ENCODE measurements at places on chromosomes 2 and 18.
A peak's percentile ranks its signal among the peaks of the same experiment; 100 is the strongest.

DNA sequence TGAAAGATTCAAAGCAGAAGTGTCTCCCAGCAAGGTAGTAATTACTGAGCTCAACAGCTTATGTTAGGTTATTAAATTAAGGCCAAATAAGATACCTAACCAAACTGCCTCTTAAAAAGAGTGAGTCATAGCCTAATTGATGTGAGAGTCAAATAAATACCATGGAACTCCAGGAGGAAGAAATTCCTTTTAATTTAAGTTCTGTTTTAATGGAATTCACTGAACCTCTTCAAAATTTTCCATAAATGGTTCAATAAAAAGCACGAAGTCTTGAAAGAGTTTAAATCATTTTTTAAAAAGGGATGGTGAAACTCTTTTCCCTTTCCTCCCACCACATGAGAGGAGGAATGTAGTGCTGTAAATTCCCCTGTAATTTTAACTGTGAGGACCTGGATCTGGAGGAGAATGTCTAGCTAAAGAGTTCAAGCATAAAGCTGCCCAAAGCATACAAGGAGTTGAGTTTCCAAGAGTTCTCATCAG is 180.8 kb upstream of the MMADHC start:
- DNase-seq: no peak

DNA sequence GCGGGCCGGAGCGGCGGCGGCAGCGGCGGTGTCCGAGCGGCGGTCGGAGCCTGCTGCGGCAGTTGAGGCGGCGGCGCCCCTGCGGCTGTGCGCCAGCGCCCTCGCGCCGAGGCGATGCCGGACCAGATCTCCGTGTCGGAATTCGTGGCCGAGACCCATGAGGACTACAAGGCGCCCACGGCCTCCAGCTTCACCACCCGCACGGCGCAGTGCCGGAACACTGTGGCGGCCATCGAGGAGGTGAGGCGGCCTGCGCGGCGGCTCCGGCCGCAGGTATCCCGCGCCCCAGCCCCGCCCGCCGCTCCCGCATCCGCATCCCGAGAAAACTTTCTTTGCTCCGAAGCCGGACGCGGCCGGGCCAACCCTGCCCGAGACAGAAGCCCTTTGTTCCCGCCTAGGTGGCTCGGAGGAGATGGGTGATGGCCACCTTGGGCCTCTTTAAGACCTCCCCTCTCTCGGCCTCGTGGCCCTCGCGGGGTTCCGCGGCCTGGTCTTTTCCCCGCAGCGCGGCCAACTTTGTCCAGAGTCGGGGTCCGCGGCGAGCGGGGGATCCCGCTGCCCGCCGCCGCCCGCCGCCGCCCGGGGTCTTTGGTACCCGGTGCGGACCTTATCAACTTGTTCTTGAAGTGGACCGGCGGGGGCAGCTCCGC is 504 bp downstream of the ASAP2 start:
- no peak for DNase-seq

GRCh38 chr18:34709750-34710441 is at the start of gene DTNA:
TSS of gene DTNA (plus strand) at chr18:34710298. CDS start at chr18:34755977, 45,679 bp downstream.
- no peak for DNase-seq

DNA sequence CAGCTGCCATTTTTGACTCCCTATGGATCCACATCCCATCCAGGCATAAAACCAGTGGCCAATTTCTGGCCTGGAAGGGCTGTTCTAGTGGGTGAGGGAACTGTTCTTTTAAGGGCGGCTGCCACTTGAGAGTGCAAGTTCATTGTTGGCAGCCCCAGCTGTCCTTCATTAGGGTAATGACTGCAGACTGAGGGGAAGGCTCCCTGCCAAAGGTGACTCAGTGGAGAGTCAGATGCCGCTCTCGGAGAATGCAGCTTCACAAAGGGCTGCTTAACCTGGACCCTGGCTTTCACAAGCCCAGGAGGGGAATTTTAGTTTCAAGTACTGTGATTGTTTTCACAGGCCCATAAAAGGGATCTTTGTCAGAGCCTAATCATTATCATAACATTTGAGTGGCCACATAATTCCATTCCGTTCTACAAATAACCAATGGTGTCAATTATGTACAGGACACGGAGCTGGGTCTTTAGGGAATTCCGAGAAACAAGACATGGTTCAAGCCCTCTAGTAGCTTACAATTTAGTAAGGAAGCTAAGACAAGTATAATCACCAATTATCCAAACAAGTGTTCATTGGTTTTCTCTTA is 235.7 kb downstream of the CDCA7 start:
- no peak for DNase-seq

- DNase-seq: no peak
Observed at GRCh38 chr18:2139691-2140090, 431.6 kb downstream of the METTL4 start.

DNA sequence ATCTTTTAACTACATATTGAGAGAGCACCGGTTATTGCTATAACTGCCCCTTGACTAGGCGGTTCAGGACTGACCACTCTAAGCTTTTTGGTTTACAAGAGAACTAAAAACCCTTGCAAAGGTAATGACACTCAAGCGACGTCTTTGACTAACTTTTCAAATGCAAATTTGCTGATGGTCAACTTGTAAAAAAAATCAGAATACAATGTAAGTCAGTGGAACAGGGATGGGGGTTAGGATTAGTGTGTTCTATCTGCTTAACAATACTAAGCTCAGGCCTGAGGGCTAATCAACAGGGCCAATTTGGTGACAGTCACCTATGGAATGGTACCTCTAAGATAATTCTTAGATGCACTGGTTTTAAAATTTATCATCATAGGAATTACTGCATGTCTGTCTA is 57.1 kb downstream of the ZAP70 start:
- DNase-seq: no peak

GRCh38 chr2:218811382-218811781 is 20.2 kb downstream of the PRKAG3 start:
- DNase-seq: no peak

DNA sequence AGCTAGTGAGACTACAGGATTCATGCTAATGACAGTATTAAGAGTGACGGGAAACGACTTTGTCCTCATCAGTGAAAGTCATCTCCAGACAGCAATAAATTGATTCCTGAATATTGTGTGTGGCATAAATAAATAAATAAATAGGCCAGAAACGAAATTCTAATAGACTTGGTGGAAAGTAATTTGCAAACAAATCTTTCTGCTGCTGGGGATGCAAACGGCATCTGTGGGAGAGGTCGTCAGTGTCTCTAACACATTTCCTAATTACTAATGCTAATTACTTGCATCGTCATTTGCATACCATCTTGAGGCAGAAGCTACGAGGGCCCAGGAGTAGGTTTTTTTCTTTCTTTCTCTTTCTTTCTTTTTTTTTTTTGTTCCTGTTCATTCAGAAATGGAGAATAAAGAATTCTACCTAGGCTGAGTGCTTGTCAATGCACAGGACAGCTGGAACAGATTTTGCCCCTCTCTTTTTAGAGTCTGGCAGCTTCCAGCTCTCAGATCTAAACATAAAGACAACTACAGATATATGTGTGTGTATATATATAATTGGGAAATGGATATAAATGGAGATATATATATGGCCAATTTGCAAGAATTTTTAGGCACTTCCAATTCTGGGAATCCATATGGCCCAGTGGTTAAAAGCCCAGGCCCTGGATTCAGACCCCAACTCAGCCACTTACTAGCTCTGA is 75.1 kb downstream of the SPP2 start:
- DNase-seq: no peak

DNA sequence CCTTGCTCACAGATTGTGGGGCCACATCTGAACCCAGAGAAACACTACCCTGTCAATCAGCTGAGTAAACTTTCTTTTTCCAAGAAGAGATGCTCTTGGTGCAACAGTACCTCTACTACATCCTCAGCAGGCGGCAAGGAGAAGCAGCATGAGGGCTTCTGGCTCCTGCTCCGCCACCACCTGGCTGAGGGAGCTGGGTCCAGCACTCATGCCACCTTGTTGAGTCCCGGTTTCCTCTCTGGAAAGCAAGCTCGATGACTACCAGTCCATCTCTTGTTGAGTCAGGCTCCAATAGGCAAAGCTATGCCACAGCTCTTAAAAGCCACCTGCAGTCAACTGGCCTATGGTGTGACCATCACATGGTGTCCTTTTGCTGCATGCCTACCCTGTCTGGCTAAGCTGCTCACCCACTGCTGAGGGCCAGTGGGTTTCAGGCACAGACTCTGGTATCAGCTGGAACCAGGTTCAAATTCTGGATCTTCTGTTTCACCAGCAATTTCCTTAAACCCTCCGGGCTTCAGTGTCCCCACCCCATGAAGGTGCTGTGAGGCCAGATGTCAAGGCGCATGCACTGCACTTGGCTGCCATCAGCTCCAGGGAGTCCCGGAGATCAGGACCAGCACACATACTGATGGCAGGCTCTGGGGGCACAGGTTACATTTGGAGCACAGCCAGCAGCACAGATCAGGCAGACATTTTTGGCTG is 42.5 kb upstream of the ACAA2 start:
- DNase-seq: no peak

- DNase-seq: peak; percentile 52
Observed at GRCh38 chr18:34787931-34788532, 77.9 kb downstream of the DTNA start.

GRCh38 chr18:23526501-23527063 is 23.3 kb downstream of the RMC1 start:
- DNase-seq: no peak

GRCh38 chr2:202610380-202610779 is 24.4 kb upstream of the FAM117B start:
- DNase-seq: no peak

DNA sequence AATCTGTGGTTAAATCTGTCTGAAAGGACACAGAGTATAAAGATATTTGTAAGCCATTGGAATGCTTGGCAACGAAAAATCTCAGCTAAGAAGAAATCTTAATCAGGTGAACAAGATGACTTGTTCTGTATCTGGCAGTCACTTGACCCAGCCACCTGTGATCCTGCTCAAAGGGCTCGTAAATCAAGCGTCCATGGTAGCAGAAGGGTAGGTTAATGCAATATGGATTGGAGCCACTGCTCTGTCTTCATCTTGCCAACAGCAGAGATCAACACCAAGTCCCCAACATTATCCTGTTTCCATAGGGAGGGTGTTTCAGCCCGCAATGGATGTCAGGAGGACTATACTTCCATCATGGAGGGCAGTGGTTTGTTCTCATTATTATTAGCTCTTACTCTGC is 378.4 kb downstream of the CDH7 start:
- DNase-seq: no peak

DNA sequence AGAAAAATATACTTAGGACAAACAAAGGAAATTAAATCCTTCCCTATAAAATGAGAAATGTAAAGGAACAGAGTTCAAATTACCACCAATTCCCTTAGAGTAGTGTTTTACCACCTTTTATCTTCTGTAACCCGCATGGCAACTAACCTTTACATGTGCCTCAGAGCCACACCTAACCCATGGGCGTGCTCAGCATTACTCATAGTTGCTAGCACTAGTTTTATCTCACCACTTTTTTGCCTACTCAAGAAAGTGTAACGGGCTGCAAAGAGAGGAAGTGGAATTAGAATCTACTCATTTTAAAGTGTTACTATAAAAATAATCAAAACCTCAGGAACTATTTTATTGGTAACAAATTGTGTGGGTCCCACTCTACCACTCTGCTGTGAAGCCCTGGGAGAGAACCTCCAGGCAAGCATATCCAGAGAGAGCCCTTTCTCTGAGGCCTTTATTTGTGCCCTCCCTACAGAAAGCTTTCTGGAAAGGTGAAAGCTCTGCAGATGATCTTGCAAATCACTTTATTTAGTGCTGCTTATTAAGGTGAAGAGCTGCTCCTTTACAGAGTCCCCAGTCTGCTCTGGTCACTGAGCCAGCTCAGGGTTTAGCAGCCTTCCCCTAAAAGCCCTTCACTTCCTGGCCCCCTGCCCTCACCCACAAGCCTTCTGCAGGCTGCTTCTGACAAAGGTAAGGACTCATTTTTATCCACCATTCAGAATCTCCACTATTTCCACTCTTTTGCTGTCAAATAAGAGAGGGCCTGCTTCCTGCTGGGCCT is 98.8 kb downstream of the TRABD2A start:
- peak; percentile 76 for DNase-seq

- DNase-seq: no peak
Observed at GRCh38 chr2:217225596-217225995, 365.7 kb upstream of the TNP1 start.

DNA sequence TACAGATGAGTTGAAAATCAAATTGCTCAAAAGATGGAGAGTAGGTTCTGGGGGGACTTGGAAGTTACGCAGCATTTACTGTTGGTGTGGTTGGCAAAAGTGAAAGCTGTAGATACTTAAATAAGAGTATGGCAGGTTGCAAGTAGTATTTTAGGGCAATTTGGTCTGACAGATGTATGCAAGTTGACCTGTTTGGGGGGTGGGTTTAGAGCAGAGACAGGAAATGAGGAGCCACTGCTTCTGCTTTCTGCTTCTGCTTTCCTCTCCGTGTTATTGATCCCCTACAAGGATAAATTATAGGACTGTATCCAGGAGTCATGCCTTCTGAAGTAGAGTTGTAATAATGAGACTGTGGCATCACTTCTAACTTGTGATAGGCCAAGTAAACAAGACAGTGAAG is 71.2 kb downstream of the EPAS1 start:
- no peak for DNase-seq

- no peak for DNase-seq
Observed at GRCh38 chr18:65788373-65788772, 37.6 kb downstream of the CDH7 start.

GRCh38 chr2:225486236-225486635 is 86.7 kb downstream of the NYAP2 start:
- no peak for DNase-seq

DNA sequence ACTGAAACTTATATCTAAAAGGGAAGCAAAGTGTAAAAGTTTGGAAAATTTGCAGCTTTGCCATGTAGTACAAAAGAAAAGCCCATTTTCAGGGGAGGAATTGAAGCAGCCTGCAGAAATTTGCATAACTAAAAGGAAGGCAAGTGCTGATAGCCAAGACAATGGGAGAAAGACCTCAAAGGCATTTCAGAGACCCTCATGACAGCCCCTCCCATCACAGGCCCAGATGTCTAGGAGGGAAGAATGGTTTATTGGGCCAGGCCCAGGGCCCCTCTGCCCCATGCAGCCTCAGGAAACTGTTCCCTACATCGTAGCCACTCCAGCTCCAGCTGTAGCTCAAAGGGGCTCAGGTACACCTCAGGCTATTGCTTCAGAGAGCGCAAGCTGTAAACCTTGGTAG is 14.4 kb upstream of the WDR75 start:
- no peak for DNase-seq

DNA sequence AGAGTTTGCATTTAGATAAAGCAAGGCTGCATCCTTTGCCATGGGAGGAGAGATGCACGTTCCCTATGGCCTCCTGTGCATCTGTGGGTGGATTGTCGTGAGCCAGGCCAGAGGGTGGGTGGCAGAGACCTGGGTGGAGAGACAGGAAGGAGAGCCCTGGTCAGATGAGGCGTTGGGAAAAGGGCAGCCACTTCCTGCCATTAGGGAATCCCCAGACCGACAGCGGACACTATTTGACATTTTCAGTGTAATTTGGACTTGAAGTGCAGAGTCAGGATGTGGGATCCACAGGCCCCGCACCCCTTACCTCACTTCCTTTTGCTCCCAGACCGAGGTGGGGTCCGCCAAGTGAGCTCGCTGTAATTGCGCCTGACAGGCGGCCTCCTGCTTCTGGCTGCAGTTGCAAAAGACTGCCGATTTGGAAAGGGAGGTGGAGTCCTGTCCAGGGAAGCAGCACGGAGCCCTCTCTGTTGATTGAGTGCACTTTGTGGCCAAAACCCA is 150.0 kb downstream of the DYSF start:
- DNase-seq: no peak

- DNase-seq: no peak
Observed at GRCh38 chr2:226515344-226516055, 284.1 kb downstream of the IRS1 start.

- DNase-seq: no peak
Observed at GRCh38 chr18:47163241-47163640, 12.9 kb downstream of the IER3IP1 start.

Data from activated CD4-positive, alpha-beta T cell treated with anti-CD3 and anti-CD28 coated beads, Interleukin-2, amount 10 ng/mL, durations not matched to agents 7 days and 5 days (primary cell).